Natural killer cell (primary cell): ENCODE measurements at places on chromosomes 5 and 9.
A peak's percentile ranks its signal among the peaks of the same experiment; 100 is the strongest.

DNA sequence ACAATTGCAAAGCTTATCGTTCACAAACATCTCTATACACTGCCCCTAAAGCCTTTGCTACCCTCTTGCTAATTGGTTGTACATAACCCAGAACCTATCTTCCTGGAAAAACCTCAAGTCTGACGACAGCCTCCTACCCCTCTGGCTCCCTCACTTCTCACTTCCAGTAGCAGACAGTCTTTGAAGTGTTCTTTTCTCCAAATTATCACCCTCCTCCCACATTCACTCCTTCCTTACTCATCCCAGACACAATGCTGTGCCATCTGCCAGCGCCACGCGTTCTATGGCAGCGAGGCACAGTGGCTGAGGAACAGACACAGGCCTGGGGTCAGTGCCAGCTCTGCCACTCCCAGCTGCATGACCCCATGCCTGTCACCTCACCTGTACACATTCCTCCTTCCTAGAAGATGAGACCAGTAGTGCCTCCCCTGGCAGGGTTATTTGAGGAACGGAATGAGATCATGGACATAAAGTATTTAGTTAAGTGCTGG lies 27.7 kb downstream of the CLTA start:
- no peak for DNase-seq

GRCh38 chr9:115192835-115193525 lies 75.0 kb upstream of the TNC start:
- no peak for DNase-seq

GRCh38 chr5:93421987-93422401 lies 159.0 kb downstream of the NR2F1-AS1 start:
- no peak for DNase-seq

GRCh38 chr5:102765350-102765749 lies 10.2 kb downstream of the PAM start:
- peak; percentile 26 for DNase-seq

DNA sequence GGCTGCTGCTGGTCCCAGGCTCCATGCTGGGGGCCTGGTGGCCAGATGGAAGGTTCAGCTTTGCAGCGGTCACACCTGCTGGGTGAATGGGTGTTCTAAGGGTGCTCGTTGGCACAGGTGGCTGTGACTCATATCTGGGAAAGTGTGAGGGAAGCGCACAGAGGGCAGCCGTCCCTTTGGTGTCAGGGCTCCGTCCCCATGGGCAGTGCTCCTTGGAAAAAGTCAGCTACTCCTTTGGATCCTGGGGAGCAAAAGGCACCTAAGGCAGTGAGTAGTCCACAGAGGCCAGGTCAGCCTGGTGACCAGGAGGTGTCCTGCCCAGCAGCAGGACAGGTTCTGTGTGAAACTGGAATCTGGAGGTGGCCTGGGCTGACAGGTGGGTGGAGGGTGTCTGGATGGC lies 18.4 kb upstream of the GBGT1 start:
- DNase-seq: no peak

DNA sequence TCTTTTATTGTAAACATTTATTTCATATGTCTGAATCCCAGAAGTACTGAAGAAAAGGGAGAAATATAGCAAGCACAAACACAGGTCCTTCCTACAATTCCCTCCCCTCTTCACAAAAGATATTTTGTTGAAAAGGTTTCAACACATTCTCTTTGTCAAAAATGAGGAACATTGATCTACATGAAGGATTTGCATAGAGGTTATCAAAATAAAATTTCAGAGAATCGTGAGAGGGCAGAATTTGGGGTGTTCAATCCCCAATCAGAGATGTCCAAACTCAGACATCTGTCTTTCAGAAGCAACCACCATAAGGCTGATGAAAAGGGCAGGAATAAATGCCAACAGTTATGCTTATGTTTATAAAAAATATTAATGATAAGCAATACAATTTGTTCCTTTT lies 69.2 kb downstream of the MARCHF3 start:
- DNase-seq: no peak

DNA sequence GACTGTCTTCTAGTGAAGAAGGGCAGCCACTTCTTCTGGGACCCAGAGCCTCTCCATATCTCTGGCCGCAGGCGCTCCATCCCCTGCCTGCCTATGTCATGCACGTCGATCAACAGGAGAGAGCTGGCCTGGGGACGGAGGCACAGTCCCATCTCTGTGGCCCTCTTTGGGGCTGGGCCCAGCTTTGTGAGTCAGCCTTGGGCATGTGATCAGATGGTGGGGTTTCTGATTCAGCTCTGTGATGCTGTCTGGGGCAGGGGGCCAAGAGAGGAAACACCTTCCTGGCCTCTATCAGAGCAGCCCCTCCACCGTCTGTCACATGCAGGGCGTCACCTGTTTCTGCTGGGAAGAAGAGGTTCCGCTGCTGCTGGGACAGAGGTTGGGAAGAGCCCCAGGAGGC lies 72.6 kb downstream of the MVB12B start:
- DNase-seq: no peak

GRCh38 chr5:9361835-9362234 lies 184.0 kb downstream of the SEMA5A start:
- peak; percentile 49 for DNase-seq

- no peak for DNase-seq
Observed at GRCh38 chr5:141742866-141743851, 61.1 kb upstream of the ARAP3 start.

DNA sequence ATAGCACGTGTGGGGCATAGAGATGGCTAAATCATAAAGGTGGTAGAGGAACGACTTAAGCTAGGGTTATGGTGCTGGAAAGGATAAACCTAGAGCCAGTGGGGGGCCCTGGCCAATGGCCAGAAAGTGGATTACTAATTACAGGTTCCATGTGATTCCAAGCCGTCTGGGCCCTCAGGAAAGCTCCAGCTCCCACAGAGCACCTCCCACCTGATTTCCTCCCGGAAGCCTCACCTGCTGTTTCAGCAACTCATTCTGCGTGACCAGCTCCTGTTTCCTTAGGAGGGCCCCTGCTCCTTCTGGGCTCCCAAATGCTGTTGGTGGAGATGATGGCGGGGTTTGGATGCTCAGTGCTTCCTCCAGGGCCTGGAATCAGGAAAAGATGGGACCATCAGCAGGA lies 16.2 kb downstream of the GPX3 start:
- DNase-seq: no peak

- no peak for DNase-seq
Observed at GRCh38 chr5:147407094-147407681, 102.7 kb downstream of the DPYSL3 start.

- no peak for DNase-seq
Observed at GRCh38 chr5:78062645-78063044, 231.9 kb downstream of the AP3B1 start.

DNA sequence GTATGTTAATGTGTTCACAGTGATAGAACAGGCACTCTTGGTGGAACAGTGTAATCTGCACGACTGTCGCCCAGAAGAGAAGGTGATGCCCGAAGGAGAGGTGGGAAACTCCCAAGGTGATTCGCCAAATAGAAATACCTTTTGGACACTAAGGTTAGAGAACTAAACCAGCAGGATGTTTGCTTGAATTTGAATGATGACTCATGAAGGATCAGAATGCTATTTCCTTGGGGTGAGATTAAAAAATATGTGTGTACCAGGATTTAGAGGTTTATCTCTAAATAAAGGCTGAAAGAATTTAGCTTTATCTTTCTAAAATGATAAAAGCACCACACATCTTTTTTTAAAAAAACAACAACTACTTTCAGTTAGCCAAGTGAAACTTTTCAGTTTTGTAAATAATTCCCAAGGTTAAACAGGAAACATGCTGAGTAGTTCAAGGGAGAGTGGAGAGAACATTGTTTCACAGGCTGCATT lies 297.4 kb upstream of the TAS2R1 start:
- DNase-seq: no peak

- no peak for DNase-seq
Observed at GRCh38 chr9:136846376-136847087, 2.7 kb upstream of the PHPT1 start.

- DNase-seq: no peak
Observed at GRCh38 chr5:95884017-95884325, 61.4 kb upstream of the GLRX start.

GRCh38 chr5:73908846-73909245 lies 282.9 kb downstream of the ARHGEF28 start:
- DNase-seq: no peak

GRCh38 chr5:128053291-128053954 lies 30.1 kb upstream of the SLC12A2 start:
- no peak for DNase-seq

GRCh38 chr9:123421801-123422455 lies 65.9 kb downstream of the CRB2 start:
- no peak for DNase-seq

- no peak for DNase-seq
Observed at GRCh38 chr5:2373631-2374030, 377.8 kb downstream of the IRX2 start.

DNA sequence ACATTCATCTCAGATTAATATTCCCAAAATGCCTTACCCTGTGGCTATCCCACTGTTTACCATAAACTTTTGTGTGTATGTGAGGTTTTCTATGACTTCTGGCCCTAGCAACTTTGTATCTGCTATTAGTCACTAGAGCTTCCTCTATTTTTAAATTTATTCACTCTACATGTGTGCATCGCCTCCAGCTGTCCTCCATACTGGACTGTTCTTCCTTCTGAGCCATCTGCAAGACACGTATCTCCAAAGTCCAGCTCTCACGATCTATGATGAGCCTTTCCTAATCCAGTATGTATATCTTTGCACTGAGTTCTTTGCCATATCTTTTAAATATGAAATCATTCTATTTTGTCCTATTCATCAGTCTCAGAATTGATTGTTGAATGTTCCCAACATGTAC lies 1.7 kb upstream of the GNG10 start:
- DNase-seq: no peak

DNA sequence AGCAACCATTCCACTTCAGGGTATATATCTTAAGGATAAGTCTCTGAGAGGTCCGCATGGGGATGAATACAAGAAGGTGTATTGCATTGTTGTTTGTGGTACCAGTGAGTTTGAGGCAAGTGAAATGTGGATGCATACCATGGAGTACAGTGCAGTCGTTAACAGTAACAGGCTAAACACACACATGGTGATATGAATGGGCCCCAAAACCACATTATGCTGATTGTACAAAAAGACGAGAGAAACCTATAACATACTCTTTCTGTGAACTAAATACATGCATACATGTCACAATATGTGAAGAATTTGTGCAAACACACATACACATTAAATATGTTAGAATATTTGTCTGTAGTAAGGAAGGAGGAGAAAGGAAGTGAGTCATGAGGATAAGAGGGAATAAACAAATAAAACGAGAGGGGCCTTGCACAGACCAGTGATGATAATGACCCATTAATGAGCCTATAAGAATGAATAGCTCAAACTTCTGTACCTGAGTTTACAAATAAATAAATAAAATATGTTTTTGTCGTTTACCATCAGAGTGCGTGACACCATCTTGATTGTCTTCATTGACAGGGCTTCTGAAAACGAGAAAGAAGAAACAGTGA lies 66.5 kb upstream of the RICTOR start:
- DNase-seq: no peak

- DNase-seq: no peak
Observed at GRCh38 chr9:72440378-72440777, 75.4 kb upstream of the ZFAND5 start.

- DNase-seq: no peak
Observed at GRCh38 chr5:31913808-31914207, 260.3 kb downstream of the GOLPH3 start.

DNA sequence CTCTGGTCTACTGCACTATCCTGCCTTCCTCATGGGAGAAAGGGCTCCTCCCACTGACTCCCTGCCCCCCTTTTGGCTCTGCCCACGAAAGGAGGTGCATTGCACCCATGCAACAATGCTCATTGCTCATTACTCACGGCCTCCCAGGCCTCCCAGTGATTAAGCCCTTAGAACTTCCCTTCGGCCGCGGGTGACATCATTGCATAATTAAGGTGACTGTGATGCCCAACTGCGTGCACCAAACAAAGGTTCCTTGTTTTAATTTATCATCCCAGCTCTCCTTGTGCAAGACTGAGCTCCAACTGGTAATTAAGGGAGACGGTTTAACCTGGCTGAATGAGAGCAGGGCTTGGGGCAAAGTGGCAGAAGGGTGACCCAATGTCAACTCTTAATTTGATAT lies 180.4 kb downstream of the GAS1 start:
- DNase-seq: peak; percentile 9

- DNase-seq: no peak
Observed at GRCh38 chr5:72166070-72166979, 59.0 kb downstream of the MAP1B start.

DNA sequence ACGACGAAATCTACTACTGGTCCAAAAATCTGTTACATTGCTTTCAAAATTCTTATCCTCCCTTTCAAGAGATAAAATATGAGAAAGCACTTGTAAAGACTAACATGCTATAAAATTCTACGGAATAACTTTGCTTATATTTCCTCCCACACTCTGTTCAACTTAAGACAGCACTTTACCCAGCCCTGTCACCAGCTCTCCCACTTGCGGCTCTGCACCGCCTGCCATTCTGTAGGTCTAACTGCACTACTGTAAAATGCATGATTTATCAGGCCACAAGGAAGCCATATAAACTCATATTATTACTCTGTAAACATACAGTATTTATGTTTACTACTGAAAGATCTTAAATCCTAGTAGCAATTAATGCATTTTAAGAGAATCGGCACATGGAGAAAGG lies 11.4 kb downstream of the CTNND2 start:
- no peak for DNase-seq

- no peak for DNase-seq
Observed at GRCh38 chr5:180601591-180602480, 10.5 kb upstream of the SCGB3A1 start.

DNA sequence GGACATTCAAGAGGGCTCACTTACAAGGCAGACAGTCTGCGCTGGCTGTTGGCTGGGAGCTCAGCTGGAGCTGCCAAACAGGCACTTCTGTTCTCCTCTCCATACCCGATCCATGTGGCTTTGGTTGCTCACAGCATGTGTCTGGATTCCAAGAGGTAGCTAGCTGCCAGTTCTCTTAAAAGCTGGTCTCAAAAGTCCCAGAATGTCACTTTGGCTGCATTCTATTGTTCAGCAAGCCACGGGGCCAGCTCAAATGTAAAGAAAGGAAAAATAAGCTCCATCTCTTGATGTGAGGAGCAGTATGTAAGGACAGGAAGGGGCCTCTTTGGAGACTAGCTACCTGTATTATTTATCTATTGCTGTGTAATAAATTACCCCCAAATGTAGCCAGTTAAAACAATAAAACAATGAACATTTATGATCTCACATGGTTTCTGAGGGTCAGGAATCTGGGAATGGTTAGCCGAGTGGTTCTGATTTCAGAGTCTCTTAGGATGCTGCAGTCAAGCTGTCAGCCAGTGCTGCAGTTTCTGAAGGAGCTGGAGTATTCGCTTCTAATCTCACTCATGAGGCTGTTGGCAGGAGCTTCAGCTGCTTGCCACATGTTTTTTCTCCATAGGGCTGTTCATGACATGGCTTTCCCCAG lies 112.7 kb upstream of the CLINT1 start:
- no peak for DNase-seq

DNA sequence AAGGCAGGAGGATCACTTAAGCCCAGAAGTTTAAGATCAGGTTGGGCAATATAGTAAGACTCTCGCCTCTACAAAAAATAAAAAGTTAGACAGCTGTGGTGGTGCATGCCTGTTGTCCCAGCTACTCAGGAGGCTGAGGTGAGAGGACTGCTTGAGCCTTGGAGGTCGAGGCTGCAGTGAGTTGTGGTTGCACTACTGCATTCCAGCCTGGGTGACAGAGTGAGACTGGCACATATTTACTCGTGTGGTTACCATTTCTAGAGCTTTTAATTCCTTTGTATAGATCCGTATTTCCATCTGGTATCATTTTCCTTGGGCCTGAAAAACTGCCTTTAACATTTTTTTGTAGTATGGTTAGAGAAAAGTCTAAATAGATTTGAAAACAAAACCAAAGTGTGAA lies 7.8 kb downstream of the IL6ST start:
- no peak for DNase-seq
